ENCODE measurements at places on chromosomes 6 and 20. TPM values are rescaled to one million over a fixed set of nuclear protein-coding genes. Genes with fewer than 3 reads are reported as not detected.

The CD2AP gene
- total RNA-seq: 6.9 TPM

The TPX2 gene
- 75.3 TPM for total RNA-seq

The ZNF311 gene
- 3.2 TPM for total RNA-seq

The CLDN20 gene
- total RNA-seq: 2.1 TPM

The MYLK2 gene
- 1.1 TPM for total RNA-seq

The SYNGAP1 gene
- 19.4 TPM for total RNA-seq

The BPIFB2 gene
- not detected for total RNA-seq

The CLIC5 gene
- 0.97 TPM for total RNA-seq

The TRMT11 gene
- total RNA-seq: 55.0 TPM

The AIF1 gene
- total RNA-seq: not detected

The HLA-DRB1 gene
- not detected for total RNA-seq

The CCM2L gene
- total RNA-seq: 1.4 TPM

The SLC17A2 gene
- total RNA-seq: not detected

The SLPI gene
- total RNA-seq: 0.57 TPM

The B3GALT4 gene
- 5.1 TPM for total RNA-seq

The C20orf144 gene
- 1.1 TPM for total RNA-seq

The BTN1A1 gene
- total RNA-seq: 0.19 TPM

The FOXC1 gene
- 0.10 TPM for total RNA-seq

The PLEKHG1 gene
- total RNA-seq: 7.4 TPM

The CTCFL gene
- 0.55 TPM for total RNA-seq

The PRRC2A gene
- total RNA-seq: 53.2 TPM

The OPN5 gene
- total RNA-seq: not detected

The PDSS2 gene
- 12.4 TPM for total RNA-seq

The DDX27 gene
- 26.5 TPM for total RNA-seq

The MYLK4 gene
- 0.92 TPM for total RNA-seq

The WTAP gene
- 75.2 TPM for total RNA-seq

The WFDC12 gene
- total RNA-seq: not detected

The SMLR1 gene
- total RNA-seq: 0.18 TPM

The SNAP25 gene
- 119 TPM for total RNA-seq
